ENCODE measurements at places on chromosomes 5 and 9. TPM values are rescaled to one million over a fixed set of nuclear protein-coding genes. Genes with fewer than 3 reads are reported as not detected.
A peak's percentile ranks its signal among the peaks of the same experiment; 100 is the strongest.

DNA sequence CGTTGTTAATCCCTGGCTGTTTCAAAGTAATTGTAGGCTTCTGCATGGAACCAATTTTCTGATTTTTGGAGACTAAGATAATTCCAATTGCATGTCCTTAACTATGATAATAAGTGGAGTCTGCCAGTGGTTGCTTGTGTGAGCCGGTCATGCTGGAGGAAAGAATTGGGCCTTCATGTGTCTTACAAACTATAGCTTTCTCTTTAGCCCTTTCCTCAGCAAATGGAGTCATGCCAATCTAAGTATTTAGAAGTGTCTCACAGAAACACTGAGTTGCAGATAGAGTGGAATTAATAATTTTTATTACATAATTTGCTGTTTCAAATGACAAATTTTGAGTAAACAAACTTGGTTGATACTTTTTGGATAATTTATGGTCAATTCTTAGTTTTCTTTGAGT is 200.4 kb downstream of the FBXL7 start:
- no peak for DNase-seq

GRCh38 chr5:53944981-53945380 is 365.4 kb downstream of the ARL15 start:
- no peak for DNase-seq

Gene SLC1A1
- total RNA-seq = not detected

Gene SCGB3A2
- total RNA-seq = not detected

Gene ELAVL2
- total RNA-seq = not detected

DNA sequence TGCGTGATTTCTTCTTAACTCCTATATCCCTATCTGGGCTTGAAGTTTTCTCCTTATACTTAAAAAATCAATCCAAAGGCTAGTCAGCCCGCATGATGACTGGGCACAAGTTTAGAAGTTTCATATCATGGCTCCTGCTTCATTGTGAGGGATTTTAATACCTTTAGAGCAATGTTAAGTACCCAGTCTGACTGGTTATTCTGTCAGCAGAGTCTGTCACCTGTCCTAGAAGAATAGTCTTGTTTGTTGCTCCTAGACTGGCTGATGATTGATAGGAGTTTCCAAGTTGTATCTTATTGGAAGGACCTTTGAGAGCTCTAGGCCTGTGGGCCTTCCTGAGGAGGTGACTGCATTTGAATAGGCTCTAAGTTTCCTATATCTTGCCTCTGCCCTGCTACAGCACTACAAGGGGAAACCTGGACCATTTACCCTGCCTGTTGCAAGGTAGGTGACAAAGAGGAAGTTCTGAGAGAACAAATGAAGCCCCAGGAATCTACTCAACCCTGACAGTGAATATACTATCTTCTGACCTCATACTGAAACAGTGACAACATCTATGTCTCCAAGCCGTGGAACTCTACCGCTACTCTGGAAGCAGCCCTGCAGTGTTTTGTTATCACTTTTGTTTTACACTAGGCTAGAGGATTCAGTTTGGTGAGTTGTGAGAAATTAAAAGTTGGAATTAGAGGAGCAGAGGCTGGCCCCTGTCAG is 66.5 kb downstream of the F2RL2 start:
- DNase-seq = no peak

GRCh38 chr5:124454081-124454480 is 292.4 kb downstream of the ZNF608 start:
- no peak for DNase-seq

Gene TMC1
- not detected for total RNA-seq

- DNase-seq = no peak
Measured at GRCh38 chr5:15794052-15794985, 294.3 kb downstream of the FBXL7 start.

DNA sequence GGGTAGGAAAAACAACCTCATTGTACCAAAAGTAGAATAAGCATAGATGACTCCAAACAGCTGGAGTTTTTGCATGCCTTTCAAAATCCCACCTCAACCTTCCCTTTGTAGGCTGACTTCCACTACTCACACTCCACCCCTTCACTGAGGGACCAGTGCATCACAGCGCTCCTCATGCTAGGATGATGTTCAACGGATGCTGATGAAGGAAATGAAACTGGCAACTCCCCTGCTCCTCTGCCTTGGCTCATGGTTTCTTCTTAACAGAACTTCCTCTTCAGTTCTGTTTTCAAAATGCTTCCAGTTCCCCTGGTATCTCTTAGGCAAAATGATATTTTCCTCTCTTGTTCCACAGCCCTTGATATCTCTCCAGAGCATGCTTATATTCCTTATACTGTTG is 29.0 kb downstream of the LIFR start:
- peak; percentile 72 for DNase-seq

GRCh38 chr5:132746954-132747615 is at the start of gene CCNI2:
Gene CCNI2, plus strand, starts transcription at chr5:132747426. Its CDS starts 70 bp downstream, at chr5:132747496.
- DNase-seq = no peak

All from Karpas-422 (cell line).